ENCODE measurements at places on chromosomes 12 and 14.

- ATAC-seq, result no peak
Observed at GRCh38 chr12:12682284-12682683, 13.7 kb downstream of the GPR19 start.

DNA sequence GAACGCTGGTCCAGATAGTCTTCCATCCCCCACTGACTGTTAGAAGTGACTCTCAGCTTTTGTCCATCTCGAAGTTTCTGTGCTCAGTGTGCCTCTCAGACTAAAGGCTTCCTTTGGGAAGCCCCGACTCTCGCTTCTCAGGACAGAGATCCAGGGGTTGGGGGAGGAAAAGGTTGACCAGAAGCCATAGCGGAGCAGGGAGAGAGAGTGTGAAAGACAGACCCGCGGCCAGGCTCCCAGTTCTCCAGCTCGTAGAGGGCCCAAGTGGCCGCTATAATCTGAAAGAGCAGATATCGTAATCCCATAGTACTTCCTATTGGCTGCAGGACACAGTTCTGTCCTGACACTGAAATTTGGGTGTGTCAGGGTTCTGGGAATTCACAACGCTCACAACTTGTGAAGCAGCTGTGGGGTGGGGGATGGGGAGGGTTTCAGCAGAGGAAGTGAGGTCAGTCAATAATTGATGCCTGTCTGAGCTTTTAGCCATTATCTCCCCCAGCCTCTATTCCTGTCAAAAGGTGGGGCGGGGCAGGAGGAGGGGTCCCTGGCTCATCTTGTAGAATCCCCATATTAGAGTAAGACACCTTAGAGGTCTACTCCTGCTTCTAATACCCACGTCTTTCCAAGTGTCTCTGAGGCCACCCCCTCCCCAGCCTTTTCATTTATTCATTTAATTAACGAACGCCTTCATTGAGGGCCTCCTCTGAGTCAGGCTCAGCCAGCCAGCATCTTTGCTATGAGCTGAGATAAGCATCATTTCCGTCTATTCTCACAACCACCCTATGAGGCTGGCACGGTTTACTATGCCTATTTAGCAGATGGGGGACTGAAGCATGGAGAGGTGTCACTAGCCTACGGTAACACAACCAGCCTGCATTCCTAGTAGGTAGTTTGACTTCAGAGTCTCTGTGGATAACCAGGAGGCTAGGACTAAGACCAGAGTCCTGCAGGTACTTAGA is 1.6 kb upstream of the ACVRL1 start:
- no peak for ATAC-seq

DNA sequence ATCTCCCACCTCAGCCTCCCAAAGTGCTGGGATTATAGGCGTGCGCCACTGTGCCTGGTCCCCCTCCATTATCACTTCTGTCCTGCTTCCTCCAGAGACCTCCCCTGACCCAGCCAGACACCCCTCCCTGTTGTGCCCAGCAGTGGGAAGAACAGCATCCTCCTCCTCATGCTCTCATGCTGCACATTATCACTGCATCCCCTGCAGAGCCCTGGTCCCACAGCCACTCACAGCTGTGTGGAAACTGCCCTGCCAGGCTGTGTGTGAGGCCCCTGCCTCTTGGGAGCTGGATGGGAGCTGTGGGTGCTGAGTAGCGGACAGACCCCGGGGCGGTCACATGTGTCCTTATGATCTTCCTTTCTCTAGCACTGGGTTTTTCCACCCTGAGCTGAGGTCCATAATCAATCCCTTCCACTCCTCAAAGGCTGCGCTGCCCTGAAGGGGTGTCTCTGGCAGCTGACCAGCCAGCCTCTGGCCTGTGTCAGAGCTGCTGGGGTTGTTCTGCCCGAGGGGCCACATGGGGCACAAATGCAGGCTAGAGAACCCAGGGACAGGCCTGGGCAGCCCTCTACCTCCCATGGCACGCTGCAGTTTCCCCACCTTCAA is 9.2 kb downstream of the HIP1R start:
- no peak for ATAC-seq

GRCh38 chr12:65510584-65511050 is 232.1 kb downstream of the MSRB3 start:
- ATAC-seq, result peak; percentile 4

DNA sequence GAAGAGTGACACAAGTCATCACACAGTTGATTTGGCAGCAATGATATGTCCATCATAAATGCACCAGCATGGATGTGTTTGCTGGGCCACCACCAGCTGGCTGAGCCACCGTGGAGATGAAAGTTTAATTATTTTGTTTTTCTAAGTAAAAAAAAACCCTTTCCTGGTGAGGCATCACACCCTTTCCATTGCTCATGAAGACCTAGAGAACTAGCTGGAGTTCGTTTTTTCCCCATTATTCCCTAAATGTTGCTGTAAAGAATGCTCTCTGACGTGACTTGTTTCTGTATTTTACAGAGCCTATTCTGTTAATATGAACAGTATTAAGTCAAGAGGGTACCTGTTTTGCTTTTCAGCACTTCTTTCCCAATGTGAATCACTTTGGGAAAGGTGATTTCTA is 257.9 kb downstream of the MSRB3 start:
- ATAC-seq, result no peak

DNA sequence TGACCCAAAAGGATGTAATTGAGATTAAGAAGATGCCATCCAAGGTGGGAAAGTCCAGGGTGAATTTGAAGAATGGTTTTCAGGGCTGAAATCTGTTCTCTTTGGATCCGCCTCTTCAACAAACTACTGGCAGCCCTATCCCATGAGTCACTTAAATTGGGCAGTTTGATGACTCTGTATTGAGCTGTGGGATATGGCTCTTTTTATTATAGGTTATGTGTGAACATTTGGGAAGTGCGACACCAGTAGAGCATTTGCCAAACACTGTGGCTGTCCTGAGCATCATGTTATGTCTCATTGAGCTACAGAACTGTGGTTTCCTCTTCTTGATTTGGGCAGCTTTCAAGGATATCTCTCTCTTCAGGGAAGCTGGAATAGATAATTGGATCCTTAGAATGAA is 22.3 kb downstream of the IFT43 start:
- no peak for ATAC-seq

- ATAC-seq, result no peak
Observed at GRCh38 chr12:29612912-29613311, 115.4 kb upstream of the OVCH1 start.

- peak; percentile 94 for ATAC-seq
Observed at GRCh38 chr14:89673512-89674225, 256.6 kb upstream of the FOXN3 start.

DNA sequence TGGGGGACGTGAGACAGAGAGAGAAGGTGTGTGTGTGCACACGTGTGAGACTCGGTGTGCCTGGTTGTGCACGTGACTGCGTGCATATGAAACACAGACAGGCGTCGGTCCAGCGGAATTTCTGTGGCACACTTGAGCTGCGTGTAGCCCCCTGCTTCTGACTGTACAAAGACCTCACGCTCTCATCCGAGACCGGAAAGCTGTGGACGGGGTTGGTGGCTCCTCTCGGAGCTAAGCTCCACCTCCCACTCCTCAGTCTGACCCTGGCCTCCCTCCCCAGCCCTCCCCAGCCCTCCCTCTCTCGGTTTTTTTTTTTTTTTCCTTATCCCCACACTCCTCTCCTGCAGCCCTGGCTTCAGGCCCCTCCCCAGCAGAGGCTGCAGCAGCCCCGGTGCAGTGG is 8.3 kb upstream of the C14orf180 start:
- ATAC-seq, result no peak

DNA sequence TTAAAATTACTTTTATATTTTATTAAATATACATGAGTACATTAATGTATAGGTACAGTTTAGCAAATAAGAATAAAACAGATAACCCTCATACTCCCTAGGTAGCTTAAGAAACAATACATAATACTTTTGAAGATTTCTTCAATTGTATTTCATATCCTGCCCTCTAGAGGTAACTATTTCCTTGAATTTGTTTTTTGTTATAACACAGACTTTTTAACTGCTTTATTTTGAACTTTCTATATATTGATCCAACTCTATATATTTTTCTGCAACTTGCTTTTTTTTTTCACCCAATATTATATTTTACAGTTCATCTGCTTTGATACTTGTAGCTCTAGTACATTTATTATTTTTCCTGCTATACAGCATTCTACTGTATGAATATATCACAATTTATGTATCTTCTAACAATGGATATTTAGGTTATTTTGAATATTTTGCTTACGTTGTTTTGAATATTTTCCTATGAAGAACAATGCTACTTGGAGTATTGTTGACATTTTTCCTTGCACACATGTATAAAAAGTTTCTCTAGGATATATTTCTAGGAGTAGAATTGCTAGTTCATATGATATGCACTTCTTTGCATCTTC is 72.8 kb upstream of the ABCD2 start:
- no peak for ATAC-seq

- no peak for ATAC-seq
Observed at GRCh38 chr12:1919763-1920162, 1.3 kb upstream of the CACNA2D4 start.

DNA sequence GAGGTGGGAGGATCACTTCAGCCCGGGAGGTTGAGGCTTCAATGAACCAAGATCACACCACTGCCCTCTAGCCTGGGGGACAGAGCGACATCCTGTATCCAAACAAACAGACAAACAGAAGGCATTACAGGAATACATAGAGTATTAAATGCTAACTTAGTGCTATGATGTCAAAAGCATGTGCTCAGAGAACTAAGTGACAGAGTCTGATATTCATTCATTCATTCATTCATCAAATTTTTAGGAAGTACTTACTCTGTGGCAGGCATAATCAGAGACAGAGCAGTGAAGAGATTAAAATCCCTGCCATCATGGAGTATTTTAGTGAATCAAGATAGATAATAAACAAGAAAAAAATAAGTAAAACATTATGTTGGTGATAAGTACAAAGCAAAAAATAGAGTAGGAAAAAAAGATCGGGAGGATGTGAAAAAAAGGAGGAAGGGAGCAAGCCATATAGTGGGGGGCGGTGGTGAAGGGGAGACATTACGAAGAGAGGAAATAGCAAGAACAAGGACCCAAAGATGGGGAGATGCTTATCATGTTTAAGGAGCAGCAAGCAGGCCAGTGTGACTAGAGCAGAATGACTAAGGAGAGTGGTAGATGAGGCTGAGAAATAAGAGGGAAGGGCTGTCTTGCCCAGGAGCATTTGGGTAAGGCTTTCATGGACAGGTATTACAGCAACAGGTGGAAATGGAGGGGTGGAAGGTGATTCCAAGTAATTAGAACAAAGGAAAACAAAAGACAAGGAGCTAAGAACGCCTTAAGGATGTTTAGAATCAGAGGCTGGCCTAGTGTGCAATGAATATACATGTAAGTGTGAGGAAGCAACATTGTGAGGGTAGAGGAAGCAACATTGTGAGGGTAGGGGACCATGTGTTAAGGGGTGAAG is 2.8 kb downstream of the MAP4K5 start:
- ATAC-seq, result no peak

- ATAC-seq, result no peak
Observed at GRCh38 chr14:72352012-72352411, 419.8 kb downstream of the RGS6 start.

Measured in SK-N-SH treated with all-trans-retinoic acid at 6 μM for 48 hours (cell line).